Activated T-helper 9 cell treated with anti-CD3 and anti-CD28 coated beads, Interleukin-2, amount 50 U/mL, for 16 hours (primary cell): ENCODE measurements at places on chromosomes 2 and 18.

GRCh38 chr18:31399306-31400032 is 22.9 kb downstream of the DSG4 start:
- DNase-seq = no peak

DNA sequence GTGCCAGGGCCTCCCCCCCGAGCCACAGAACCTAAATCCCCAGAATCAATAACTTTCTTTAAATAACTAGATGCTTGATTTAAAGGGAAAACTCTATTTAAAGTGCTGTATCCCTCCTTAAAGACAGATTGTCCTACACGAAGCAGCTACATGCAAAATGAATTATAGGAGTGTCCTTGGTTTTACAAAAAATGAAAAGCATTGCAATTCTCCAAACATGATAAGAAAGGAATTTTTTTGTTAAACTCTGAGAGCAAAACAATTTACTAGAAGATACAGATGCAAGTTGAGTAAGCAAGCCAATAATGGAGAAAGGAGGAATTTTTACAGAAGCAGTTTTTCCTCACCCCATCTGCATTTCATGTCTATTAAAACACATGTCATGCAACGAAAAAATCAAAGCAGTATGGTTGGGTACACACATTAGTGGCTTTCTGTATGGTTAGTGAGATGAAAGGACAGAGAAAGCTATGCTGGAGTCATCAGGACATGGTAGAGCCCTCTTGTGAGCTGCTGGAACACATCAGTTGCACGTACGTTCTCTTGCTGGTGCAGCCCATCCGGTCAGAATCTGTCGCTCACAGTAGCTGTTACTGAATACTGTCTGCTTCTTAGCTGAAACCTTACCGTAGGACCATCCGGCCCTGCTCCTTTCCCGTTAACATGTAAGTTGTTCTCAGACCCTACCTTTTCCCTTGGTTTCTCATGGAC is 25.9 kb upstream of the STEAP3 start:
- no peak for DNase-seq

DNA sequence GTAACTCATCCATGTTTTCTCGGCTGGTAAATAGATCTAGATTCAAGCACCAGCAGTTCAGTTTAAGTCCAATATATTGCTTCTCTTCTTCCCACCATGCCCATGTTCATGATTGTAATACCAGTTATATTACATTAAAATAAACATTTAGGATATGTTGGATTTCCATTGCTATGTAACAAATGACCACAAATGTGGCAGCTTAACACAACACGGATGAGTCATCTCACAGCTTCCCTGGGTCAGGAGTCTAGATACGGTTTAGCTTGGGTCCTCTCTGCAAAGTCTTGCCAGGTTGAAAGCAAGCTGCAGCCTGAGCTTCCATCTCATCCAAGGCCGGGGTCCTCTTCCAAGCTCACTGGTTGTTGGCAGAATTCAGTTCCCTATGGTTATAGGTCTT is 39.4 kb upstream of the SMAD2 start:
- no peak for DNase-seq

DNA sequence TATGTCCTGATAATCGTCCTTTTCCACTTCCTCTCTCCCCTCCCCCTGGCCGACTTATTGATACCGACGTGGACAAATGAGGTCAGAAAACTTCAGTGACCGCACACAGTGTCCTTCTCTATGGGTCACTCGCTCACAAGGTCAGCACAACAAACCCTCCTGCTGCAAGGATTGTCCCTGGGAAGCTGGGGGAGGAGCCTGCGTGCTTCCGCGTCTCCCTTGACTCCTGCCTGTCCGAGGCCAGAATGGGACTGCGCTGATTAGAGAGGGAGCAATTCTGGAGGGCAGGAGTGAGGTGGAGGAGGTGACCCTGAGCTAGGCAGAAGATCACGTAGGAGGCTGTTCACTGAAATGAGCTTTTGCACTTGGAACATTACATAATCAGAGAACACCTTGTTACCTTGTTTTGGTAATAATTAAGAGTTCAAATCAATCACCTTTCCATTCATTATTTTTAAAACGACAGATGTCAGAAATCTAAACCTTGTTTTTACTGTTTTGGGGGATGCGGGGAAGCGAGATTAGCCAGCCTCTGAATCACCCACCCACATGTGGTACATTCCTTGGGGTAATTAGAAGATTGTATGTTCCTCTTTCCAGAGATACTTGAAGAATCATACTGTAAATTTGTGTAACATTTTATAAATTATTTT is 70.6 kb downstream of the CTAGE1 start:
- DNase-seq = no peak

DNA sequence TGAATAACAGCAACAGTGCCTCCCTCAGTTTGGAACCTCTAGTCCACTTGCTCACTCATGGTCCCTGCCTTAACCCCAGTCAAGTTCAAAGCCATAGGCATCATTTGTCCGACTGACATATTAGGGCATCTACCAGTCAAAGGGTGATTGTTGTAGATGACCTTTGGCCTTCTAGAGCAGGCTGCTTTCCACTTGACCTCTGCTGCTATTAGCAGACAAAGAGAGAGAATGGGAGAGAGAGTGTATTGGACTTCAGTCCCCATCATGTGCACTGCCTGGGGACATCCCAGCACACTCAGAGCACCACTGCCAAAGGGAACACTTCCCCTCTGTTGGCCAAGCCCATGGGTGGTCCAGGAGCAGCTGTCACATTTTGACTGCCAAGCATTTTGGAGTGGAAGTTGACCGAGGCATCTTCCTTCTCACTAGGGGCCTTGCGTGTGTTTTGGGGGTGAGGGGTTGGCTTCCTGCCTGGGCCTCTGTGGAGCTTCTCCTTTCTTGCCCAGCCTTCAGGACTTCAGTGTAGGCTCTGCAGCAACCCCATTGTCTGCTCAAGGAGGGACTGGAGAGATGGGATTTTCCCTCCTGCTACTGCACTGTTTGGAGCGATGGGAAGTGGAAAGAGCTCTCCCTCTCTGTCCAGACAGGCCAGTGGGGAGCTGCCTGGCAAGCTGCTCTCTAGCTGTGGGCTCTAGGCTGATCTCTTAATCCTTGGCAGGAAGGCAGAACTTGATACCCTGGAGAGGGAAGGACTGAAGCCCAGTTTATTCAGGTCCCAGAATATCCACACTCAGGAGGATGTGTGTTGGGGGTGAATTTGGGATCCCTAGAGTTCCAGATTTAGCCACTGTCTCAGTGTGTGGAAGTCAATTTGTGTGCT is 68.1 kb downstream of the TMEM247 start:
- no peak for DNase-seq

- no peak for DNase-seq
Measured at GRCh38 chr2:187294043-187294442, 154.0 kb downstream of the CALCRL start.

- no peak for DNase-seq
Measured at GRCh38 chr2:216539791-216540241, 41.2 kb downstream of the RPL37A start.

- no peak for DNase-seq
Measured at GRCh38 chr18:46215902-46216723, 111.9 kb downstream of the HAUS1 start.

- DNase-seq = no peak
Measured at GRCh38 chr2:80035749-80036285, 268.7 kb downstream of the LRRTM1 start.

DNA sequence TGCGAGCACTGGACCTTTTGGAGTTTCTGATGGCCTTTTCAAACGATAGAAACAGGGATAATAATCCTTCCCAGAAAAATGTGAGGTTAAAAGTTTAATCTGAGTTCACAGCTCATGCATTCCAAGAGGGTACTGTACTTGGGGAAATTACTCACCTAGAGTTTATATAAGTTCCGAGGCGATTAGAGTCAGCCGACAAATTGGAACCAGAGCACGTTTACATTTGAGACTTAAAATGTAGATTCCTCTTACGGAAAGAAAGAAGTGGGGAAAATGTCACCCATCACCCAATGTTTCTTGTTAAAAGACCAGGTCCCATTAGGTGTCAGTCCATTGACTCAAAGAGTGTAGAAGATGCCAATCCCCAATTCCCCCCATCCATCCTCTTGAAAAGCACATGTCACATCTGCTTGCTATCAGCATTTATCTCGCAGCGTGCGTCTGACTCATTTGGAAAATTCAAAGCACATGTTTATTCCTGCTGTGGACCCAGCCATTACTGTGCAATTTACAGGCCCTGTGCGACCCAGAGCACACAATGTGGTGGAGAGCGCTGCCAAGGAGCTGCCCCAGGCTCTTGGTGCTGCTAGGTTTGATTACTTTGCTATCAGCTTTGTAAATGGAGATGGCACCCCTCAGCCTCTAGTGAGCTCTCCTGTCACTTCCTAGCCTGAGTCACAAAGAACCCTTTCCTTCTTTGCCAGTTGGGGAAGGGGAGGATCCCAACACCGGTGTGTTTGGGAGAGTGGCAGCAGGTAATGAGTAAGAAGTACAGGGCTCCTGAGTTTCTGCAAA is 104.8 kb downstream of the COLEC12 start:
- DNase-seq = no peak

DNA sequence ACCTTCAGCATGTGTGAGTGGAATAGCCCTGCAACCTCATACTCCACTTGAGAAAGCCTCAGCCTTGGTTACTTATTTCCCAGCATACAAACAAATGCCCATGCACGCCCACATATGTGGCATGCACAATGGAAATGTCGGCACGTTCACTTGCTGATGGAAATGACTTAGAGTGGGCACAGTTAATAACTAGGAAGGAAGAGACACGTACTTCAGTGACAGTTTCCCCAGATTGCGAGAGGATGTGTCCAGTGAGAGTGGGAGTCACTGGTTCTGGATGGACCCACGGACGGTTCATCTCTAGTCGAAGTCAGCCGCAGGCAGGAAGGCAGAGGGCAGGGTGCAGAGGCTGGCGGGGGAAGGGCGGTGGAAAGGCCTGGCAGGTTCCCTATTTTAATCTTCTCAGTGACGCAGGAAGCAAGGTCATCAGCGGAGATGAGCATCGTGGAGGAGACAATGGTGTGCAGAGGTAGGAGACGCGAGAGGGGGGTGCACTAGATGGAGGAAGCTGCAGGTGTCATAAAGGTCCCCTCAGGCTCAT is 350.7 kb upstream of the MYT1L start:
- DNase-seq = no peak

DNA sequence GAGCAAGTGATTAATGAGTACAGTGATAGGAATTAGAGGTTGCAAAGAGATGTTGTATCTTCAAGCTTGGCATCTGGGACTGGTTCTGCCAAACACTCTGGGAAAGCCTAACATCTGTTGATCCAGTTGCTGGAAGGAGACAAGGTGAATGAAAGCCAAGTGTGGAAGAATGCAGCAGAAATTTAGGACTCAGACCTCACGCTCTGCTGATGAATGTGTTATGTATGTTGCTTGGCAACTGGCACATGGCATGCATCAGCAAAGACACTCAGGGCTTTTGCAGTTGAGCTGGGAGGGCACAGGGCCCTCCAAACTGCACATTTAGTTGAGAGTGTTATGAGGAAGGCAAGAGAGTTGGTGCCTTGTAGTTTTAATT is 105.5 kb downstream of the COLEC12 start:
- DNase-seq = no peak

GRCh38 chr18:35511833-35512232 is 14.1 kb upstream of the INO80C start:
- DNase-seq = no peak

GRCh38 chr18:433960-434359 is 66.5 kb downstream of the COLEC12 start:
- no peak for DNase-seq

DNA sequence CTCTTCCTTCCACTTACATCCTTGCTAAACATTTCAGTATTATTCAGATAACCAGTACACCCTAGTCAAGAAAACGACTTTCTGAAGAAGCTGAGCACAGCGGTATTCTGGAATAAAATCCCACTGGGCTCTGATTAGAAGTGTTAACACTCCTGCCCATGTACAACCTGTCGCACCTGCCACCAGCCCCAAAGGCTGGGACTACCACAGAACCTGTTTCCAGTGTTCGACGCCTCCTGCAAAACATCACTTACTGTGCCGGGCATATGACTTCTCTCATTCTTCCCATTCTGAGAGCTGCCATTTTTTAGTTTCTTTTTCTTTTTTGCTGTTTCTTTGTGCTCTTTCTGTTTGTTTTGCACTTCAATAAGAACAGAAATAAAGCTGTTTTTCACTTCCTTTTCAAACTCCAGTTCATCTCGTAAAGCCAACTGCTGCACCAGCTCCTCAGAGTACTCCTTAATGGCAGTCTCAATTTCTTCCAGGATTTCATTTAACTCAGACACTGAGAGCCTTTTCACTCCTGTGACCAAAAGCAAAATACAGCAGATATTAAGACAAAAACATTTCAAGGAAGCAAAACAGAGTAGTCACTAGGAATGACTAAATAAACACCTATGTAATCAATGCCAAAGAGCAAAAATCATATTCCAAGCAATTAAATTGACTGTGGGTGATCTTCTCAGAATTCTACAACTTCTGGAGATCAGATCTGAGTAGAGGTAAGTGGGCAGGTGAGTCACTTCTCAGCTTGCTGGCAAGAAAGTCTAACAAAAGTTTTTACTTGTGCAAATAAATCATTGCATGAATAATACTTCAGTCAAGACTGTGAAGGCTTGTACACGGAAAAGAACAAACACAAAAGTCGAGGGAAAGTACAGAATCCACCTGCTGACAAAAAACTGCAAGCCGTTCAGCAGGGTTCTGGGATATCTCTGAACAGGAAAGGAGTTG is 19.3 kb downstream of the FEZ2 start:
- DNase-seq = no peak

- no peak for DNase-seq
Measured at GRCh38 chr2:186274936-186275575, 211.0 kb upstream of the ZC3H15 start.

DNA sequence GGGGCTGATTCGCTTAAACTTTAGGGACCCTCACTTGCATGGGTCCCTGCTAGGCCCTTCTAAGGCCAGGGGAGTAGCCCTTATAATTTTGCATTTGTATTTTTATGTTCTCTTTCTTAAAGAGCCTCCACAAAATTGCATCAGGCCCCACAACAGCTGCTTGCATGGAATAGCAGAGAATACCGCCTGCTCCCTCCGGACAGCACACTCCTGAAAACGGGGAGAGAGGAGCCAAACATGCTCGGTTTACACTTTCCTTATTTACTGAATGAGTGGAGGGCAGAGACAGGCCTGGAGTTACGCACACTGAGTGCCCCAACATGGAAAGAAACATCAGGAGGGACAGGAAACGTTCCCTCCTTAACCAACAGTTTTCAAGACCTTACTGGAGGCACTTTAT is 132.2 kb downstream of the ANTXR1 start:
- no peak for DNase-seq

GRCh38 chr2:69966496-69966895 is 5.1 kb upstream of the ASPRV1 start:
- DNase-seq = no peak

GRCh38 chr2:192749611-192750200 is 555.0 kb upstream of the TMEFF2 start:
- DNase-seq = no peak
